NCI-H748 treated with DMSO at 0.1 percent for 48 hours (cell line): ENCODE measurements at places on chromosomes 11 and 22.

DNA sequence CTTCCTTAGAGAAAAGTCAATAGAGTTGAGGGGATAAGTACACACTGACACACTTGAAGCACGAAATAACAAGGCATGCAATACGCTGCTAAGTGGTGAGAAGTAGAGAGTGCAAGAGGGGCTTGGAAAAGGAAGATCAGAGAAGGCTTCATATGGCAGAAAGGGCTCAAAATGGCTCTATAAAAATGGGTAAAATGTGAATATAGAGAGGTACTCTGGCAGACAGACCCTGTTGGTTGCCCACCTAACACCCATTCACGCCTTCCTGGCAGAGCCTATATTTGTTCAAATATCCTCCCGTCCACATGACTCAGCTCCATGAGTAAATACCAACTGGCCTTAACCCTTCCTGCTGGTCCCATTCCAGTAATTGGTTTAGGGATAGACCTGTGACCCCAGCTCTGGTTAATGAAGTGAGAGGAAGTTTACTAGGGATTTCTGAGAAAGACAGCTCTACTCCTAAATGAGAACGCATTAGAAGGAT lies 38.9 kb upstream of the CCDC34 start:
- no peak for DNase-seq

DNA sequence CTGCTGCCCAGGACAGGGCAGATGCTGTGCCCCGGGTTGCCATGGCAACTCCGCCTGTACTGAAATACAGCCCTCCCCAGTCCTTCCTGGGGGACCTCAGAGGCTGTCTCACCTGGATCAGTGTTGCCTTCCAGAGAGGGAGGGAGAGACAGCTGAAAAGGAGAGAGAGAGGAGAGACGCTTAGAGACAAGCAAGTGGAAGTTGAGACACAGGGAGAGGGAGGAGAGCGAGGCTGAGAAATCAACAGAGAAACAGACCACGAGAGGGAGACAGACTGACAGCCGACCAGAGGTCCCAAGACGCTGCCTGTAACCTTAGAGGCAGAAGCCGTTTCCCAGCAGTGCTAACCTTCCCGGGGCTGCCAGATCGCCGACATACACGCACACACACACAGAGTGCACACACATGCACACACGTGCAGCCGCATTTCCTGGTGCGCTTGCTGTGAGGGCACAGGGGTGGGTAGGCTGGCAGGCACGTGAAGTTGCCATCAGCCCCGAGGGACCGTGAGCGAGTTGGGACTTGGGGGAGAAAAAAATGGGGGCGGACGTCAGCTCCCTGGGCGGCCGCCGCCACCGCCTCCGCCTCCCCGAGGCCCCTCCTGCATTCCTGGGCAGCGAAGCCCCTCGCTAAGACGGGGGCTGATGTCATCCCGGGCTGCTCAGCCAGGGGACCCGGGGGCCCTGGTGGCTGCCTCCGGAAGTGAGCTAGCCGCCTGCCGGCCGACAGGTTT lies 88.6 kb upstream of the CRYBB3 start:
- DNase-seq = peak; percentile 27

GRCh38 chr22:47822422-47822821 lies 1060.0 kb downstream of the TBC1D22A start:
- DNase-seq = no peak

DNA sequence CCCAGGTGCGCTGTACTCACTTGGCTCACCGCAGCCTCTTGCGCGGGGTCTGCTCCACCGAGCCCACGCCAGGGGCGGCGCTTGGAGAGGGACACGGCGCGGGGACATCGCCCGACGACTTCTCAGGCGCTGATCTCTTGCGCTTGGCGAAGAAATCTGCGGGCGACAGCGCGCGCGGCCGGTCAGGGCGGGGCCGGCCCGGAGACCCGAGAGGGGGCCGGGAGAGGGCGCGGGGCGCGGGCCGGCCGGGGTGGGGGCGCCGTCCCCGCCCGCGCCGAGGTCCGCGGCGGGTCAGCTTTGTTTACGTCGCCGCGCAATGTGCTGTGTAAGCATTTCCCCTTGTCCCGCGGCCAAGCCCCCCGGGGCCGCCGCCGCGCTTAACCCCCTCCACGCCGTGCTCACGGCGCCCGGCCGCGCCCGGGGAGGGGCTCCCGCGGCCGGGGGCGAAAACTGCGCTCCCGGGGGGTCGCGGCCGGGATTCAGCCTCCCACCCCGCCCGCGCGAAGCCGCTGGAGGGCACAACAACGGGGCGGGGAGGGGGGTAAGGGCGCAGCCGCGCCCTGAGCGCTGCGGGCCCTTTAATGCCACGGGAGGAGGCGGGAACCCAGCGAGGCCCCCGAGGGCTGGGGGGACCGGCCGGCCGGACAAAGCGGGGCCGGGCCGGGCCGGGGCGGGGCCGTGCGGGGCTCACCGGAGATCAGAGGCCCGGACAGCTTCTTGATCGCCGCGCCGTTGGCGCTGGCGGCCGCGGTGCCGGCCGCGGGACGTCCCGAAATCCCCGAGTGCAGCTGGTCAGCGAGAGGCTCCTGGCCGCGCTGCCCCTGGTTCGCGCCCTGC lies 1.4 kb downstream of the CDKN1C start:
- DNase-seq = no peak

- no peak for DNase-seq
Observed at GRCh38 chr22:25282671-25283561, 63.5 kb downstream of the CRYBB2 start.

- no peak for DNase-seq
Observed at GRCh38 chr11:111378861-111379601, at the start of gene POU2AF1. TSS of gene POU2AF1 (minus strand) at chr11:111379275. CDS start at chr11:111379177, 98 bp downstream.

DNA sequence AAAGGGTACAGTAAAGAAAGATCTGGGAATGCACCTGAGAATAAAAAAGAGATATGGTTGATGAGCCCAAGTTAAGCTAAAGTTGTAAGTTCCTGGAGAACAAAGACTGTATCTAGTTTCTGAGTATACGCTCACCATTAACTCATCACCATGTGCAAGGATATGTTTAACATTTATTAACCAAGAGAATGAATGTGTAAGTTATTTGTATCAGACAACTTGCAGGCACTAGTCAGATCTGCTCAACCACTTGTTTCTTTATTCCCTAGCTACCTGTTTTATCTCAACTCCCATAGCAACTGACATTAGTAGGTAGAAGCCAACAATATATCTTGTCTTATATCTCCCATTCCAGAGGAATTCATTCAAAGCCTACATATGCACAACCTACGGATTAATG lies 74.9 kb upstream of the KCNA4 start:
- no peak for DNase-seq

GRCh38 chr11:1733009-1733715 lies 17.2 kb downstream of the IFITM10 start:
- no peak for DNase-seq

GRCh38 chr11:85922367-85922766 lies 67.2 kb downstream of the CCDC83 start:
- no peak for DNase-seq

GRCh38 chr11:48025293-48025983 lies 45.1 kb downstream of the PTPRJ start:
- DNase-seq = no peak

DNA sequence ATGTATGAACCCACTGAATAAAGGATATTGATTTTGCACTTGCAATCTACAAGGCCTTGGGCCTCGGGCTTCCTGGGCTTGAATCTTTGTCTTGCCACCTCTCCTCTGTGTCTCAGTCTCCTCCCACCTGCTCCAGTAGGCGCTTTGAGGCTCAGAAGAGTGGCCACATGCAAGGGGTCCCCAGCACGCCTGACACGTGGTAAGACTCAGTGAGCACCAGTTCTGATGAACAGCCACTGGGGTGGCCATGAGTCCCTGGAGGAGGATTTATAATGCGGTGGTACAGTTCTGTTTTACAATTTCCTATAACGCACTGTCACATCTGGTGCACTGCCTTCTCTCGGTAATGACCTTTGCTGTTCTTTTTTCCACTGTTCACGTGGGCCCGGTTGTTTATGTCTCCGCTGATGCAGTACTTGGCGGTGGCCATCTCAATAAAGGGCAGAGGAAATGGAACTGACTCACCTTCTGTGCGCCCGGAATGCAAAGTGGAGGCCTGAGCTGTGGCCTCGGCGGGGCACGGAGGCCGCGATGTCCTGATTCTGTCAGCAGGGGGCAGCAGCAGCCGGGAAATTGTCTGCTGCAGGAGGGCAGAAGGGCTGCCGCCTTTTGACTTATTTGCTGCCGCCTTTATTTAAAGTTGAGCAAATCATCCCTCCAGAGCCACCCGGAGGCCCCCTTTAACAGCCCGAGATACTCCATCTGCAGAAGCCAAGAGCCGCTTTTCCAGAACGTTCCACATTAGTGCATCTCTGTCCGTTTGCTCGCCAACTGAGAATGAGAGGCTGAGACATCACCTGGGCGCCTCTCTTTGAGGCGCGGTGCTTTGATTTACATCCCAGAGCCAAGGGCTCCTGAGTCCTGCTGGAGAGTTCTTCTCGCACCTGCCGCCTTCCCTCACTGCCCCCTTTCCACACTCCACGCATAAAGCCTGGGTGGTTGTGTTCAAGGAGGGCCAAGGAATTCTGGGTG lies 6.0 kb upstream of the IFT27 start:
- DNase-seq = no peak

GRCh38 chr11:1887451-1888346 lies 4.0 kb downstream of the PRR33 start:
- no peak for DNase-seq

- peak; percentile 2 for DNase-seq
Observed at GRCh38 chr11:10076458-10077141, 217.4 kb downstream of the SBF2 start.
